Mesothelial cell of epicardium (in vitro differentiated cells): ENCODE measurements at places on chromosomes 6 and 20. TPM values are rescaled to one million over a fixed set of nuclear protein-coding genes. Genes with fewer than 3 reads are reported as not detected.

SLC22A16 gene
- not detected in 3 replicates for total RNA-seq

GSTA3 gene
- total RNA-seq, result not detected in 3 replicates

LPA gene
- 0.93 to 2.0 TPM (median 1.3 TPM) in 3 replicates for total RNA-seq

SNAP25 gene
- 4.8 to 5.2 TPM (median 5.0 TPM) in 3 replicates for total RNA-seq

TFAP2D gene
- not detected in 3 replicates for total RNA-seq

APOM gene
- total RNA-seq, result 2.4 to 3.4 TPM (median 3.1 TPM) in 3 replicates

OR12D3 gene
- total RNA-seq, result not detected in 3 replicates

DEFB132 gene
- not detected in 3 replicates for total RNA-seq

PI3 gene
- not detected in 3 replicates for total RNA-seq

TBXT gene
- not detected in 3 replicates for total RNA-seq

CALHM4 gene
- total RNA-seq, result not detected in 3 replicates

PLN gene
- total RNA-seq, result 0.20 to 0.50 TPM (median 0.47 TPM) in 3 replicates

HAO1 gene
- total RNA-seq, result not detected in 3 replicates

SNPH gene
- 3.0 to 3.4 TPM (median 3.3 TPM) in 3 replicates for total RNA-seq

ANKRD66 gene
- total RNA-seq, result not detected in 3 replicates

FHL5 gene
- 4.5 to 5.5 TPM (median 5.3 TPM) in 3 replicates for total RNA-seq
